AG04449 (cell line): ENCODE measurements at places on chromosomes 16 and 17.

DNA sequence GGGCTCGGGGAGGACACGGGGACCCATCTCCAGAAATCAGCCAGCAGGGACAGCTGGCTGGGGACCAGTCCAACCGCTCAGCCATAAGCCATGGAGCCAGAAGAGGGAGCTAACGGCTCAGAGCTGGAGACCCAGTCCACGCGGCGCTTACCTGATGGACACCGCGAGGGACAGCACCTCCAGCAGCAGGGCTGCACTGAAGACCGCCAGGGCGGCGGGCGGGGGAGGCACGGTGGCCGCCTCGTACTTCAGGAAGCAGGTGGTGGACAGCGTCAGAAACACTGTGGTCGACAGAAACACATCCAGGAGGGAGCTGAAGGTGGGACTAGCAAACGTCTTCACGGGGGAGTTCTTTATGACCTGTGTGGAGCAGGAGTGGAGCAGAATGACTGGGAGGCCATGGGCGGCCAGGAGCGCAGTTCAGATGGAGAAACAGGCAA is 102.6 kb upstream of the CREBBP start:
- DNase-seq = no peak

DNA sequence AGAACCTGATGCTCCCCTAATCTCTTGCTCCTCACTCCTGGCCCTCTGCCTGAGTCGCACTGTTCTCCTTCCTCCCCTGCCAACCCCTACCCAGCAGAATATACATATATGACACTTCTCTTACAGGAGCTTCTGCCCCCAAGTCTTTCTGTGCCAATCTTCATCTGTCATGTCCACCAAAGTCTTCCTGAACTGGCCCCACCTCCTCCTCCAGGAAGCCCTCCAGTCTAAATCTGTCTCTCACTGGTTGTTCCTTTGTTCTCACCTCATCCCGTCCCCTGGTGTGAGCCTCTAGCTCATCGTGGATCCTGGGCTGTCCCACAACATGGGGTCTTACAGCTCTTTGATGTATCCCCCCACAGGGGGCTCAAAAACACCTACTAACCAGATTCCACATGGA is 8.3 kb downstream of the CRHR1 start:
- no peak for DNase-seq

DNA sequence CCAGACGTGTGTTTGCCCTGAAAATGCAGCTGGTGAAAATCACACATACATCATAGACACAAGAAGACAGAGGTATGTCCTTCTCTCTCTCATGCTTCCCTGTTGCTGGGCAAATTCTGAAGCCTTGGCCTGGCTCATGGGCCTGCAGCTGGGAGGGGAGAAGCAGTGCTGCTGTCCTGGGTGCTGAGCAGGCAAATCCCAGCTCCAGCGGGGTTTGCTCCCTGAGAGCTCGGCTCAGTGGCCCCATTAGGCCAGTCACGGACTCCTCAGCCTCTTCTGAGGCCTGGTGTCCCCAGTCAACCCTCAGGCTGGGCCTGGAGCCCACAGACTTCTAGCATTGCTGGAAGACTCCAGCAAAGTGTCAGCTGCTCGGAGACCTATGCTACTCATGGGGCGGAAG is 11.7 kb downstream of the RHBDL3 start:
- DNase-seq = no peak

DNA sequence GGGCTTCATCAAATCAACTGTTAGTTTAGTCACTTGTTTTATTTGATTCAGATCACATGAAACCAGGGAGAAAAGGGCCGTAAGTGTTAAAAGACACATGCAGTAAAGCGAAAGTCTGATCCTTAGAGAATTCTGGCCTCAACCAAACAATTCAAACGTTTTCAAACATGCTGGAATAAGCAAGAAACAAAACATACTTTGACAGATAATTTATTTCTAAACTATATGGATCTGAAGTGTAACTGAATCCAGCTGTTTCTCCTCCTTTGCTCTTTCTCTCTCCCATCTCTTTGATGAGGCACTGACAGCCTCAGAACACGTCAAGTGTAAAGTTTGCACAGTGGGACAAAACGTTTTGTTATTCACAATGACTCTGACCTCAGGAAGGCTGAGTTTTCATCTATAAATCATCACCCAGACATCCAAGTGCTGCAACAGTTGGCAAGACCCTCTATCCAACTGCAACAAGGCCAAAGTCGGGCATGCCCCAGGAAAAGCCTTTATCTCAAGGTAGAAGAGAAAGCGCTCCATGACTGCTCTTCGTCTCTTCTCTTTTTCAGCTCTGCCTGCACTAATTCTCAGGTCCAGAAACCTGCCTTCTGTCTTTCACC is 267.1 kb upstream of the MYOCD start:
- no peak for DNase-seq

- DNase-seq = no peak
These were observed 38.4 kb downstream of the RMI2 start for GRCh38 chr16:11383481-11384183.

DNA sequence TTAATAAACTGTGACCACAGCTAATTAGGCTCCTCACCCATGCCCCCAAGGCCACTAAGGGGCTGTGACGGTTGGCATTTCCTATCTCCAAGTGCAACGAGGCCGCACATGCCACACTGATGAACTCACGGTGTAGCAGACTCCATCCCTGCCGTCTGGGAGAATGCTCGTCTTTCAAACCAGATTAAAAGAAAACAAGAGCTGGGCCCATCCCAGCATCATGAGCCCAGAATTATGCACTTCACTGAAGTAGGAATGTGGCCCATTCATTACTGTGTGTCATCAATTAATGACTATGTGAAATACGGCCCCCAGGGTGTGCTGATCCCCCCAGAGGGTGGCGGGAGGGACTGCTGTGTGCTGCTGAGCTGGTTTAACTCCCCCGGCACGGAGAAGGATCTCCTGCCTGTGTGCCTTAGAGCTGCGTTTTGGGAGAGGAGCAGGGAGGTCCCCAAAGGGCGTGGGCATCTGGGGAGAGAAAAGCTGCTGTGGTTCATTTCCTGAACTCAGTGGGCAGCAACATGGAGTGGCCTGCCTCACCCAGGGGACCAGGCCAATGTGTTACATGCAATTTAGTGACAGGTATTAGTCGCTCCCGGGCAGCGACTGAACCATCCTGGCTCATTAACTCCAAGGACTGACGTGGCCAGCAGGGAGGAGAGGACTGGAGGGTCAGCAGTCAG is 194.5 kb downstream of the FOXL1 start:
- peak; percentile 76 for DNase-seq

- DNase-seq = peak; percentile 63
These were observed 31.0 kb downstream of the ZNRF1 start for GRCh38 chr16:75029854-75030253.

- DNase-seq = no peak
These were observed 188.3 kb downstream of the ZFHX3 start for GRCh38 chr16:72859581-72859980.

- DNase-seq = no peak
These were observed 120.3 kb downstream of the MRM1 start for GRCh38 chr17:36721560-36722120.

DNA sequence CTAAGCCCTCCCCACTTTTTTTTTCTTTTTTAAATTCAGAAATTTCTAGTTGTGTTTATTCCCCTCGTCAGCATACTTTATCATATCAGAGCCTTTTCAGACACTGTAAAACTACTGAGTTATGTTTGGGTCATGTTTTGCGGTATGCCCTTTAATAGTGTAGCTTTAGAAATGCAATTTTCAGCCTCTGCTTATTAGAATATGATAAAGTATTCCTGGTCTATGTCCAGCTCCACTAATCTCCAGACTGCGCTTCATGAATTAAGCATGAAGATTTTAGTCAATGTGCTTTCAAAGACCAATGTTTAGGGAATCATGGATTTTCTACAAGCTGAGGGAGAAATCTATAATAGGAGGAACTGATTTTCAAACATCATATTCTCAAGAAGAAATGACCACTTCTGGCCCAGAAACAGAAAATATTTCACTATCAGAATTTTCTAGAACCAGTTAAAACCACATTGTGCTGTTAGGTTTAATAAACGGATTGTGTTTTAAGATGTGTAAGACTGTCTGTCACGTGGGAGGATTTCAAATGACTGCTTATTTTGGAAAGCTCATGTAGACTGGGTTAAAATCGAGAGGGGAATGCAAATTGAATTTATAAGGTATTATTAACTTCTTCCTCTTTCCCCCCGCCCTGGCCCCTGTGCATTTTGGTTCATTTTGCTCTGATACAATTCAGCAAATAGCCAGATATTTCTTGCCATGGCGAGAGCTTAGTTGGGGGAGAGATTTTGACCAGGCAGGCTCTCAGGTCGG is 498.5 kb downstream of the WWOX start:
- no peak for DNase-seq

GRCh38 chr16:68242926-68243858 is 2.0 kb upstream of the PLA2G15 start:
- no peak for DNase-seq

- DNase-seq = no peak
These were observed 34.6 kb downstream of the GRIN2C start for GRCh38 chr17:74824961-74825627.

DNA sequence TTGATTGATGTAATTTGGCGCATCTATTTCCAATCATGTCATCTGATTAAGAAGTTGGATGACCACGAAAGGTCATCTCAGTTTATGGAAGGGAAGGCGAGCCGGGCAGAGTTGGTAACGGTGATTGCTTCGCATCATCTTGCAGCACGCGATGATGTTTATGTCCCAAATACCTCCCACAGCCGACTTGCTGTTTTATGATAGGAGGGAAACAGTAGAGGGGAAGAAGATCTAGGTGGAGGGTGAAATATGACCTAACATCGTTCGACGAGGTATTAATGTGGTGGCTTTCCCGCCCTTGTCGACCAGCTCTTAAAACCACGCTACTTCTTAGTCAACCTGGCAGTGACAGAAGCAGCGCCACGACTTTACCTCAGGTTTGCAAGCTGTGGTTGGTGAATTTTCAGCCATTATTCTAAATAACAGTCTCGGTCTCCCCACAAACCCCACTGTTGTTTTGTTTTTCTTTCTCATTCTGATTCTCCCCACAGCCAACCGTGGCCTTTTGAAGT is 805 bp upstream of the TANC2 start:
- no peak for DNase-seq

DNA sequence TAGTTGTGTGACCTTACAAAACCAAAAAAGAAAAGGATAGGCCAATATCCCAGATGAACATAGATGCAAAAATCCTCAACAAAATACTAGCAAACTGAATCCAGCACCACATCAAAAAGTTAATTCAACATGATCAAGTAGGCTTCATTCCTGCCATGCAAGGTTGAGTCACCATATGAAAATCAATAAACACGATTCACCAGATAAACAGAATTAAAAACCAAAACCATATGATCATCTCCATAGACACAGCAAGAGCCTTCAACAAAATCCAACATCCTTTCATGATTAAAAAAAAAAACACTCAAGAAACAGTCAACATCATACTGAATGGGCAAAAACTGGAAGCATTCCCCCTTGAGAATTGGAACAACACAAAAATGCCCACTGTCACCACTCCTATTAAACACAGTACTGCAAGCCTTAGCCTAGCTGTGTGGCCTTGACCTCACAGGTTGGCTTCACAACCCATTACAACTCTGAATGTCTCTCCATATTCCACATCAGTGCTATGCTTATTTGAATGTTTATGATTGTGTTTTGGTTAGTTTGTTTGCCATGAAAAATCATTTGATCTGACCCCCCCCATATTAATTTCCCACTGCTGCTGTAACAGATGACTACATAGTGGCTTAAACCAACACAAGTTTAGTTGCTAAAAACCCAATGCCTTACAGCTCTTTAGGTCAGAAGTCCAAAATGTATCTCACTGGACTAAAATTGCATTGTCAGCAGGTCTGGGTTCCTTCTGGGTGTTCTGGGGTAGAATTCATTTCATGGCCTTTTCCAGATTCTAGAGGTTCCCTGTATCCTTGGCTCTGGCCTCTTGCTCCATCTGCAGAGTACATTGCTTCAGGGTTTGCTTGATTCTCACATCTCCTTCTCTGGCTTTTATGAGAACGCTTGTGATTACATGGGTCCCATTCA is 257.1 kb upstream of the DYNLRB2 start:
- no peak for DNase-seq

GRCh38 chr17:44247440-44247841 is 20.5 kb downstream of the SLC4A1 start:
- DNase-seq = no peak

DNA sequence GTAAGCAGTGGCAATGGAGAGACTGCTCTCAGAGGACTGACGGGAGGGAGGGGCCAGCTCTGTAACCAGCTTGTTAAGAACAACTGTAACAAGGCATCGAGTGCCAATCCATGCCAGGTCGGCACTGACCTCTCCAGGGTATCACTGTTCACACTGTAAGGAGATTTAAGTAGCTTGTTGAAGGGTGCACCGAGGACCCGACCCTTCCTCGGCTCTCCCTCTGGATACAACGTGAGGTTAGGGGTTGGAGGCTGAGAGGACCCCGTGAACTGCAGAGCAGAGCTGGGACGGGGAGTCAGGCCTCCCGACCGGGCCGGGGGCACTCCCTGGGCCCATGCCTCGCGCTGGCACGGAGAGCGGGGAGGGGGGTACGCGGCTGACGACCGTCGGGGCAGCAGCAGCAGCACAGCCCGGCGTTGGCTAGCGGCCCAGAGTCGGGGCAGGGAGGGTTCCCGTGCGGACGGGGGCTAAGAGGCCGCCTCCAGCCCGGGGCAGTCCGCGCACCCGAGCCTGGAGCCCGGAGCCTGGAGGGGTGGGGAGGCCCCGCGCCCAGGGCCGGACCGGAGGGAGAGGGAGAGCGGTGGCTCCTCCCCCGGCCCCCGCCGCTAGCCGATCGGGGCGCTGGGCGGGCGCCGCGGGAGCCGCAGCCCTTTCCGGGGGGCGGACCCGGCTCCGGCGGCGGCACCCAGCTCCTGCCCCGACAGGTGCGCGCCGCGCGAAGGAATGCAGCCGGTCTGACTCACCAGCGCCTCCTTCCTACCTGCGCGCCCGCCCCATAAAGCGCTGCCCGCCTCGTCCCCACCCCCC is at the start of gene ITGB4:
TSS of gene ITGB4 (plus strand) at position 804 of the 807 bp plus-strand sequence. CDS start 3,245 bp downstream, outside the sequence.
- no peak for DNase-seq

GRCh38 chr16:85642762-85643358 is 29.7 kb downstream of the GSE1 start:
- DNase-seq = no peak

DNA sequence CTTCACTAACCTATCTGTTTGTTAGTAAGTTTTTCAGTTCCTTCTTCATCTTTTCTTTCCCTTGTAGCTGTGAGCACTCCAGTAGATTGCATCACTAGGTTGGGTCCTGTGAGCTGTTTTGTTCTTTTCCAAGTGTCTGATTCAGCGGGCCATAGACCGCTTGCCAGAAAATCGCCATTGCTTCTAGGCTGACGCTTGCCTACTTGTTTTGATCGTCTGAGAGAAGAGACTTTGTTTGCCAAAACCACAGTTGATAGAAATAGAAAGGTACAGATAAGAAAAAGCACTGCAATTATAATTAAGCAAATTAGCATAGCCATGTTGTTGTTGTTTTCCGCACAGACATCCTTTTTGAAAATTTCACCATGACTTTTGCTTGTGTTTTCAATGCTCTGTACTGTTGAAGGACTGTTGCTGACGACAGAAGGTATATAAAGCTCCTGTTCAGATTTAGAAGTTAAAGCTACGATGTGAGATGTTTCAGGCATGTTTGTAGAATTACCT is 3.1 kb downstream of the EVI2A start:
- DNase-seq = no peak
